Muscle of arm (tissue), 14 donors: ENCODE measurements at places on chromosomes 16 and 17.

DNA sequence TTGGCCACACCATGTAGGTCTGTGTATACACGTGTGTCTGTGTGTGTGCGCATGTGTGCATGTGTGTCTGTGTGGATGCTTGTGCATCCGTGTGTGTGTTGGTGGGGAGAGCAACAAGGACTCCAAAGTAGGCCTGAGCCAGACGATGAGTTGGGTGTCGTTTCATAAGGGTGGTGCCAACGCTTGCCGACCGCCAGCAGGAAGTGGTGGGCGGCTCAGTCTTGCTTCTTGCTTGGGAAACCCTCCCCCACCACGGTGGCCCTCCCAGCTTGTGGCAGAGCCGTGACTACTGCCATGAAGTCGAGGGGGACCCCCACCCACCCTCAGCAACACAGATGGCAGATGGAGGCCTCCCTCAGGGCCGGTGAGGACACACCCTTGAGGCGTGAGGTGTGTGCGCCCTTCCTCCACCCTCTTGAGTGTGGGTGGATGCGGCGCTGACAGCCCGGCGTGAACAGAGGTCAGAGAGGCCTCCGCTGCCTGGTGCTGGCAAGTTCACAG lies 17.5 kb downstream of the SBK1 start:
- no peak for DNase-seq

DNA sequence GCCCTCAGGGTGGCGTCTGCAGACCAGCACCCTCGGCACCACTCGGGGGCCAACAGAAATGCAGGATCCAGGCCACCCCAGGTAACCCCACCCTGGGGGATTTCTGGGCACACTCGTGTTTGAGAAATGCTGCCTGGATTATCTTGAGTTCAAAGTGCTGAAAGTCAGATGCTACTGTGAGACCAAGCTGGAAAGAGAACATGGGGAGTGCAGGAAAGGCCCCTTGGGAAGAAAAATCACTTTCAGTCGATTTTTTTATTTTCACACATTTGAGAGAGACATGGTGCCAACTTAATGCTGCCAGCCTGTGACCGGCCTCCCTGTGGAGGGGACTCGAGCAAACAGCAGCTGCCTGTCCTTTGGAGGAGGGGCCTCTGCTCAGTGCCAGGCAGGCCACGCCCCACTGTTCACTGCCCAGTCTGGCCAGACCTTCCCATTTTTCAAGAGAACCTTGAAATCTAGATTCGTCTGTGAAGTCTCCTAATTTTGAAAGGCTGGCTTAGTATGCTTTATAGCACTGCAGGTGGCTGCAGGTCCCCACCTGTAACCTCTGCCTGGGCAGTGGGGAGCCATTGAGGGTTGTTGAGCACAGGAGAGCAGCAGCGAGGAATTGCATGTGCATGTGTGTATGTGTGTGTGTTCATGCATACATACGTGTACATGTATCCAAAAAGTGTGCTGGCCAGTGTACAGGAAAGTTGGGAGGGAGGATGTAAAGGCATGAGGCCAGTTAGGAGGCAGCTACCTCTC lies 70.7 kb upstream of the PLCG2 start:
- no peak for DNase-seq

DNA sequence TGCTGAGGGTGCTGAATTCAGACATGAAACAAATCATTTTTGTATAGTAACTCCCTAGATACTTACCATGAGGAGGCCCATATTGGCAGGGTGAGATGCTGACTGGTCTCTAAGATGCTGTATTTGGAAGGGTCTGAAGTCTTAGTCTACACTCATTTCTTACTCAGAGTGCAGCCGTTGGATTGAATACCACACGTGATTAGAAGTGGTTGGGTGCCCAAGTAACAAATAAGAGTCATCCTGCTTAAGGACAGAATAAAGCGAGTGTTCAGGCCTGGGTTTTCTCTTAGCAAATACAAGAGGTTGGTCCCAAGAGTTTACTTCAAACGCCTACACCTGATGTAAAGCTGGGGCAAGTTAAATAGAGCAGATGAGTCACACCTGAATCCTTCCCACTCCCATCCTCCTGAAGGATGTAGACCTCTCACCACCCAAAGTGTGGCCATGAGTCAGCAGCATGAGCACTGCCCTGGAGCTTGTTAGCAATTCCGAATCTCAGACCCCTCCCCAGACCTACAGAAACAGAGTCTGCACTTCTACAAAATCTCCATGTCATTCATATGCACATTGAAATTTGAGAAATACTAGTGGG lies 284.6 kb upstream of the CDH5 start:
- no peak for DNase-seq

DNA sequence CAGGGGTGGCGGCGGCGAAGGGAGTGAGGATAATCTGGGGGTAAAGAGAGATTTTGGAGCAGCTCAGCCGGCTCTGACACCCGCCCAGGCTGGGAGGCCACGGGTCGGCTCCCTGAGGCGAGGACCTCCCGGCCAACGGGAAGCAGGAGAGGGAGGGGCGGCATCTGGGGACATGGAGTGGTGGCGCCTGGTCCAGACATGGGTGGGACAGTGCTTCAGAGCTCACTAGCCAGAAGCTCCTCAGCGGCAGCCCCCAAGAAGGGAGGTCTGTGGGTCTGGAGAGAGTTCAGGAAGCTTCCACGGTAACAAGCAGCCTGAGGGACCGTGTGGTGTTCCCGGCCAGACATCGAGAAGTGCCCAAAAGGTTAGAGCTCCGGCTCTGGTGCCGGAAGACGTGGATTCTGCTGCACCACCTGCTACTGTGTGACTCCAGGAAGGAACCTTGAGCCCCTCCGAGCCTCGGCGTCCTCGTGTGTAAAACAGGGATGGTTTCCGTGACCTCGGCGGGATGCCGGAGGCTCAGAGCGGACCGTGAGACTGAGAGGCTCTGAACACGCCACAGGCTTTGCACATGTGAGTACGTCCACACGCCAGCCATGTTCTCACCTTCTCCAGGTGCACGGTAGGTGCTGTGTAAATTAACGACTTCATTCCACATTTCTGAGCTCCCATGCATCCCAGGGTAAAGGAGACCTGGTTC lies 56.9 kb downstream of the TIMM22 start:
- DNase-seq = no peak

DNA sequence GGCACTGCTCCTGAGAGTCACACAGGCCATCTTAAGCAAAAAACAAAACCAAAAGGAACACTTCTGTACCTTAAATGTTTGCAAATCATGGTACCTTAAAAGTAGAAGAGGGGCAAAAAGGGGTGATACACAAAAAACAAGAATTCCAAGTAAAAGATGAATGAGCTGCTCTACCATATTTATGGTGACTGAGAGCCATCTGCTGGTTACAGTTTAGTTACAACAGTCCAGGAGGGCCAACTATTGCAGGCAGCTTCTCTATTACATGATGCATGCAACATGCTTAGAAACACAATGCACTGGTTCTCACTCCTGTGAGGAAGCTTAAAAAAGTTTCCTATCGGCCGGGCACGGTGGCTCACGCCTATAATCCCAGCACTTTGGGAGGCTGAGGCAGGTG lies 53.5 kb downstream of the STX8 start:
- peak; percentile 65 for DNase-seq

GRCh38 chr17:30379903-30380381 lies 1.2 kb downstream of the CPD start:
- no peak for DNase-seq

GRCh38 chr16:54447576-54448440 lies 161.2 kb upstream of the IRX3 start:
- no peak for DNase-seq

GRCh38 chr17:67431249-67432015 lies 54.4 kb downstream of the PITPNC1 start:
- no peak for DNase-seq

DNA sequence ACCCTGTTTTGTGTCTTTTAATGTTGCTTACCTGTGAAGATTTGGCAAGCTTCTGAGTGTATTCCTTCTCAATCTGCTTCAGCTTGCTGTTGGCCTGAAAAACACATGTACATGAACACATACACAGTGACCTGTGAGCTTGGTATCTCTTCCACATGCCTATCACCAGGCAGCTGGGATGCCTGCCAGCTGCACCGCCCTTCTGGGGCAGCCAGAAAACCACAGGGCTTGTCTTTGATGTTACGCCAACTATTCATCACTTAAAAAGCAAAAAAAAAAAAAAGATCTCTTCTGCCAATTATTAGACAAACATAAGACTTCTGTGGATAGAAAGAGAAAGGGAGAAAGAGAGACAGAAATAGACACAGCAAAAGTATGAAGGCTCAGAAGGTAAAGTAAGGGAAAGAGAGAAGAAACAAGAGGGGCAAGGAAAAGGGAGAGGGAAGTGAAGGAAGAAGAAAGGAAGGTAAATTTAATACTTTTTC lies 189.2 kb upstream of the AXIN2 start:
- DNase-seq = peak; percentile 23

- DNase-seq = no peak
Observed at GRCh38 chr16:80210787-80211186, 330.0 kb upstream of the DYNLRB2 start.

DNA sequence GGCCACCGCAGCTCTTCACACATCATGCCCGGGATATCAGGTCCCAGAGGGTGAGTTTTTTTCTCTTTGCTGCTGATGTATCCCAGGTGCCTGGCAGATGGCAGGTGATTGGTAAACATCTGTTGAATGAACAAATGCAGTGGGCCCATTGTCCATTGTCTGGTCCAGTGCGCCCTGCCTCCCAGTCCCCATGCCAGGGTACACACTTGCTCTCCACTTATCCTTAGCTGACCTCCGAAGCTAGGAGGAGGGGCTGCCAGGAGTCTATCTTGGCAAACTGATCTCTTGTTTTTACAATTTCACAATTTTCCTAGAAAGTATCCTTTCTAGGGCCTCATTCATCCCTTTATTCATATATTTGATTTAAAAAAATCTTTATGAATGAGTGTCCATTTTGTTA lies 196.0 kb downstream of the RAB11FIP4 start:
- no peak for DNase-seq

- peak; percentile 56 for DNase-seq
Observed at GRCh38 chr16:55539049-55539448, 27.4 kb upstream of the CAPNS2 start.

- DNase-seq = no peak
Observed at GRCh38 chr17:57589151-57590034, 155.7 kb downstream of the CCDC182 start.

DNA sequence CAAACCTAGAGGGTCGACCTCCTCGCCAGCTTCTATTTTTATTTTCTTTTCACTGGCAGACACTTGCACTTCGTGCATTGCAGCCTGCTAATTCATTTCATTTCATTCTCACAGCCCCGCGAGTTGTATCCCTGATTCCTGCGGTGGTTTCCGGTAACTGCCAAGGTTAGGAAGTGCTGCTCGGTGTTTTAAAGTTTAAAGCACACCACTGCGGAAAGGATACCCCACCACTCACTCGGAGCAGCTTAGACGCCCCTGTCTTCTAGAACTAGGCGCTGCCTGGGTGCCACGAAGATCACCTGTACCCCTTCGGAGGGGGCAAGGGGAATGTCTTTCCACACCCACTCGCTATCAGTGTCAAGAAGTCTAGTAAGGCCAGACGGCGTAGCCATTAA lies 509 bp downstream of the CNEP1R1 start:
- DNase-seq = peak; percentile 7

- no peak for DNase-seq
Observed at GRCh38 chr16:16041196-16041892, 91.9 kb downstream of the ABCC1 start.

- DNase-seq = no peak
Observed at GRCh38 chr17:62085511-62086408, 20.7 kb upstream of the MED13 start.

DNA sequence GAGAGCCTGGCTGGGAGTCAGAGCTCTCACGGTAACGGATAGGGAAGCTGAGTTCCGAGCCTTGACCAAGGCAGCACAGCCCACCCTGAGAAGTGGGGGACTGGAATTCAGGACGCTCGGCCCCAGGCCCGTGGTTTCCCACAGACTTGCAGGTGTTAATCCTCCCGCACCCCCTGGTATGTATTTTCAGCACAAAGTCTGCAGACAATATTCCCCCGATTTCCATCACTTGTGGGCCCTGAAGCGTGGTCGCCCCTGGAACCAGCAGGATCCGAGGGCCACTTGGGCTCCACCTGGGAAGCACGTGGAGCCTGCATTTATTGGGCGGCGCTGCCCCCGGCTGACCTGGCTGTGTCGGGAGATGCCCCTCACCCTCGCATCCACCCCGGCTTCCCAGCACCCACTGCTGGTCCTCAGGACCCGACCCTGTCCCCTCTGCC lies 60.2 kb downstream of the WSB1 start:
- no peak for DNase-seq

- DNase-seq = no peak
Observed at GRCh38 chr16:28933171-28933570, 1.4 kb downstream of the CD19 start.

GRCh38 chr17:20103454-20104446 lies 94.6 kb downstream of the SPECC1 start:
- no peak for DNase-seq

GRCh38 chr17:31536451-31536850 lies 145.0 kb downstream of the RAB11FIP4 start:
- DNase-seq = no peak

GRCh38 chr16:85894266-85894665 lies 4.7 kb upstream of the IRF8 start:
- DNase-seq = no peak

DNA sequence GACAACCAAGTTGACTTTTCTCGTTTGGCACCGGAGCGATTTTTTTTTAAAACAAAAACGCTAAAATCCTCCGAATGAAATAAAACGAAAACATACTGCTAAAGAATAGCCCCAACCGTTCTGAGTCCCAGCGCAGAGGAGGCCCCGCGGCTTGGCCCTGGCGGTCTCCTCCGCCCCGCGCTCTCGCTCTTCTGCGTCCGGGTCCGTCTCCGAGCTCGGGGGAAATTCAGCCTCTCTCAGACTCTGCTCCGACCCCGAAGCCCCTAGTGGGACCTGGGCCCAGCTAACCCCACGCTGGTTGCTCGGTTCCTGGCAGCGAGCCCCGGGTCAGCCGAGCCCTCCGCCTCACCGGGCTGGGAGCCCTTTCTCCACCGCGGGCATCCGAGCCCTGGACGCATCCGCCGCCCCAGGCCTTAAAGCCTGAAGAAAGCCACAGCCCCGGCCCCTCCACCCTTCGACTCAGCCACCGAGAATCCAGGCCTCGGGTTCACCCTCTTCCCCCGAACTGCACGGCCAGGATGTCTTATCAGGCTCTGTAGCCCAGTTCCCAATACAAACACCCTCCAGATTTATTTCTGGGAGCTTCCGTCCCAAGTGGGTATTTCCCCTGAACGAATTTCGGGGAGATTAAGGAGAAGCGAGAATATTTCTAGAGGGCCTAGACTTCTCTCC lies 1.2 kb downstream of the TBX2 start:
- no peak for DNase-seq

DNA sequence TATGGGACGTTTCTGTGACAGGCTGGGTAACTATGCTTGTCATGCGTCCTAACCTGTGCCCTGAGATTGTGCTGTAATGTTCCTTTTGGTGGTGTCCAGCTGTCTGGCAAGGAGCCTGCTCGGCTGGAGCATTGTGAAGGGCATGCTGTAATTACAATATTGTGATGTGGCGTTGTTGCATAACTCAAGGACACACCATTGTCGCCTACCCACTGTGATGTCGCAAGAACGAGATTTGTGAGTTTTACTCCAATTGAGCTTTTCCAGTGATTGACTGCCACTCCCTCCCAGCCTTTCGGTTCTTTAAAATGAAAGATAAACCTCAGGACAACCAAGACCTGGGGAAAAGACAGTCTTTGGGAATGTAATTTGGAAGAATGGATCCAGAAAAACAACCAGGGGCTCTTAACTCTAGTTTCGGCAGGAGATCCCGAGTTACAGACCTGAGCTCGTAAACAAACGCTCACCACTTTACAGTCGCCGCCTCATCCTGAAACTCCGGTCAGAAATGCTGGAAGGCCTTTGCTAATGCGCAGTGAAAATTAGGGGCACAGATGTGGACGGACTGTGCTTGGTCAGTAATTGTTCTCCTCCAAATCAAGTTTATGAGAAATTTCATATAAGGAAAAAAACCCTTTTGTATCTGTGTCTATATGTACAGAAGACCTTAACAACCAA lies 1.3 kb downstream of the ZNF750 start:
- no peak for DNase-seq
